Neural progenitor cell (in vitro differentiated cells): ENCODE measurements at places on chromosomes 1 and 21.
A peak's percentile ranks its signal among the peaks of the same experiment; 100 is the strongest.

GRCh38 chr1:211352985-211353515 is 26.4 kb downstream of the TRAF5 start:
- no peaks in the 10 kb centered on the region for H3K36me3 ChIP-seq
- H3K4me3 ChIP-seq, result no peak overlapping the region
- DNase-seq, result peak; percentile 39
- H3K27me3 ChIP-seq, result no peaks in the 10 kb centered on the region
- no peaks in the 10 kb centered on the region for H3K4me1 ChIP-seq

- no peak for DNase-seq
- no peaks in the 10 kb centered on the region for H3K27me3 ChIP-seq
- H3K4me1 ChIP-seq, result peaks cover 26% of the 10 kb centered on the region
- H3K36me3 ChIP-seq, result no peaks in the 10 kb centered on the region
Measured at GRCh38 chr1:101065575-101065974, 40.0 kb upstream of the DPH5 start.

GRCh38 chr1:24490101-24490781 is 12.4 kb upstream of the RCAN3 start:
- no peak overlapping the region for H3K27ac ChIP-seq
- H3K27me3 ChIP-seq, result no peaks in the 10 kb centered on the region
- no peak for DNase-seq
- H3K4me1 ChIP-seq, result no peaks in the 10 kb centered on the region

DNA sequence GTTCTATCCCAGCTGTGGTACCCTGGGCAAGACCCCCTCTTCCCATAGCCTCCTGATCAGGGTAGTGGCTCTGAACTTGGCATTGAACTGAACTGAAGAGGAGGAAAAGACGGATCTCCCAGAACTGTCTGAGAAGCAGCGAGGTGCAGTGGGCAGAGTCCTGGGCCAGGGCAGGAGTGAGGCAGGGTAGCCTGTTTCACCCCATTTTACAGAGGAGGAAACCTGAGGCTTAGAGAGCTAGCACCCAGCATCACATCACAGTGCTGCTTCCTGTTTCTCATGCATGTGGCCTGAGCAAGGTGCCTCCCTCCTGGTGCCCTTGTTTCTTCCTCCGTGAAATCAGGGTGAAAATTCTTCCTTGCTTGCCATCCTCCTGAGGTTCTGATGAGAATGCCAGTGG is 17.1 kb downstream of the ZNF362 start:
- no peak overlapping the region for H3K4me3 ChIP-seq
- H3K27ac ChIP-seq, result no peak overlapping the region
- peaks cover 4% of the 10 kb centered on the region for H3K36me3 ChIP-seq
- no peaks in the 10 kb centered on the region for H3K27me3 ChIP-seq

- no peaks in the 10 kb centered on the region for H3K36me3 ChIP-seq
- peaks cover 1% of the 10 kb centered on the region for H3K27me3 ChIP-seq
- no peak overlapping the region for H3K4me3 ChIP-seq
- H3K27ac ChIP-seq, result no peak overlapping the region
Measured at GRCh38 chr1:39088658-39089057, 62.5 kb downstream of the NDUFS5 start.

- DNase-seq, result no peak
- no peak overlapping the region for H3K27ac ChIP-seq
- H3K36me3 ChIP-seq, result no peaks in the 10 kb centered on the region
- H3K4me3 ChIP-seq, result no peak overlapping the region
- no peaks in the 10 kb centered on the region for H3K27me3 ChIP-seq
- H3K4me1 ChIP-seq, result no peaks in the 10 kb centered on the region
Measured at GRCh38 chr1:200546577-200546976, 74.0 kb downstream of the KIF14 start.

GRCh38 chr1:37647281-37647680 is 12.6 kb upstream of the RSPO1 start:
- H3K27me3 ChIP-seq, result peaks cover 45% of the 10 kb centered on the region
- no peaks in the 10 kb centered on the region for H3K4me1 ChIP-seq
- no peak overlapping the region for H3K4me3 ChIP-seq
- no peak for DNase-seq
- no peak overlapping the region for H3K27ac ChIP-seq
- no peaks in the 10 kb centered on the region for H3K36me3 ChIP-seq

GRCh38 chr1:151511636-151512215 is 539 bp downstream of the CGN start:
- H3K4me1 ChIP-seq, result peaks cover 41% of the 10 kb centered on the region
- H3K4me3 ChIP-seq, result peak overlapping the region; percentile 83
- no peak overlapping the region for H3K27ac ChIP-seq
- DNase-seq, result peak; percentile 81
- no peaks in the 10 kb centered on the region for H3K27me3 ChIP-seq
